Cerebellar nuclear complex (tissue), 1 donor: ENCODE measurements at places on chromosomes 7 and 10.

- DNase-seq, result no peak
Measured at GRCh38 chr7:29636009-29636351, 72.3 kb downstream of the PRR15 start.

GRCh38 chr10:48844616-48845015 lies 95.0 kb downstream of the LRRC18 start:
- no peak for DNase-seq

DNA sequence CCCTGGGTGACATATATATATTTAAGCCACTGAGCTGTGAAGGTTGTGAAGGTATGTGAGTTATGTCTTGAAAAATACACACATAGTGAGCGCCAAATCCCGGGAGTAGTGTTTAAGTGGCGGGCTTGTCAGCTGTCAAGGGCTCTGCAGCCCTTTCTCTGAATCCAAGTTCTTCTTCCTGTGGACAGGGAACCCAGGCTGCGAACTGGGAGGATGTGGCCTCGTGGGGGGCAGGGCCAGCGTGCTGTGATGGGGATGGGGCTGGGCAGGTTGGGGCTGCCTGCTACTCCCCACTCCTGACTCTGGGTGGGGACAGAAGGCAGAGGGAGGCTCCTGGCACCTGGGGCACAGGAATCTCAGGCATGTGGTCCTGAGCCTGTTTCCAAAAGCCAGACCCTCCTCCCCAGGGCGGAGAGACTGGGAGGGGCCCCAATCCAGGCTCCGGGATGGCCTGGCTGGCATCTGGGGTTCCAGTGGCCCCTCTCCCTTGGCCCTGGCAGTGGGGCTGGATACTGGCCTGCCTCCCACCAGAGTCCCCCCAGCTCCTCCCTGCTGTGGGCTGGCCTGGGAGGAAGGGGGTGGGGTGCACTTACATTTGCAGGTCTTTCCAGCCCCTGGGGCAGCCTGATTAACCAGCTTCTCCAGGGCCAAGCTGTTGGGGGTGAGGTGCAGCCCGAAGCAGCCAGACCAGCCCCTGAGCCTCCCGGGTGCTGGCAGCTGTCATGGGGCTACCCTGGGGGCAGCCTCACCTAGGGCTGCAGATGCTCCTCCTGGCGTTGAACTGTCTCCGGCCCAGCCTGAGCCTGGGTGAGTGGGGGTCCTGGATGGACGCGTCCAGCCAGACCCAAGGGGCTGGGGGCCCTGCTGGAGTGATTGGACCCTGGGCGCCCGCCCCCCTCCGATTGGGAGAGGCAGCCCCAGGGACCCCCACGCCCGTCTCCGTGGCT lies at the start of gene UPK3B:
Gene UPK3B (plus strand): TSS at position 622 of the 947 bp plus-strand sequence. CDS start 101 bp downstream, at position 723.
- no peak for DNase-seq

DNA sequence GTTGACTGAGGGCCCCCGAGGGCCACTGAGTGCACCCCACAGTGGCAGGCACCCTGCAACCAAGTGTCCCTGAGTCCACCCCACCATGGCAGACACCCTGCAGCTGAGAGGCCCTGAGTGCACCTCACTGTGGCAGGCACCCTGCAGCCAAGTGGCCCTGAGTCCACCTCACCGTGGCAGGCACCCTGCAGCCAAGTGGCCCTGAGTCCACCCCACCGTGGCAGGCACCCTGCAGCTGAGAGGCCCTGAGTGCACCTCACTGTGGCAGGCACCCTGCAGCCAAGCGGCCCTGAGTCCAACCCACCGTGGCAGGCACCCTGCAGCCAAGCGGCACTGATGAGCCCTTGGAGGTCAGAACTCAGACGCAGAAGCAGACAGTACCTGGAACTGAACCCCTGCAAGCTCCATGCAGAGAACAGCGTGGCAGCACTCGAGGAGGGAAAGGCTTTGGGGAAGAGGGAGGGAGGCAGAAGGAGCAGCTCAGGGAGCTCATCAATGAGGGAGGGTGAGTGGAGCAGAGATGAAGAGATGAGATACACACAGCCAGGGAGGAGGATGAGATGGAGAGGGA lies 156.5 kb downstream of the WDR37 start:
- no peak for DNase-seq

GRCh38 chr7:134462337-134462925 lies 3.5 kb upstream of the AKR1B1 start:
- DNase-seq, result no peak

DNA sequence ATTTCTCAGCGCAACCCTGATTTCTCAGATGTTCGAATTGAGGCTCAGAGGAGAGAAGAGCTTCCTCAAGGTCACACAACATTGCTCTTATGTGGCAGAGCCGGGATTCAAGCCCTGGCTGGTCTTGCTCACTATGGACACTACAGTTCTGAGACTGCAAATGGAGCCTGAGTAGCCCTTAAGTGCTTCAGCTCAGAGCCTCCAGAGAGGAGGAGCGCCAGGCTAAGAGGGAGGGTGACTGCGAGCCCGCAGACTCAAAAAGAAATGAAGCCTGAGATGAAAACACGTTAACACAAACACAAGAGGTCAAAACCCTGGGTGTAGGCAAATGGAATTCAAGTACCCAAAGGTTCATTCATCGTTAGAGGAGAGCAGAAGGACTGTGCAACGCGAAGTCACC lies 13.9 kb downstream of the ARHGAP22 start:
- DNase-seq, result no peak

GRCh38 chr7:44867073-44867995 lies 18.0 kb downstream of the PURB start:
- no peak for DNase-seq

- DNase-seq, result no peak
Measured at GRCh38 chr10:50625649-50626132, 1.9 kb upstream of the SGMS1 start.
